ENCODE measurements at places on chromosomes 7 and 10.

DNA sequence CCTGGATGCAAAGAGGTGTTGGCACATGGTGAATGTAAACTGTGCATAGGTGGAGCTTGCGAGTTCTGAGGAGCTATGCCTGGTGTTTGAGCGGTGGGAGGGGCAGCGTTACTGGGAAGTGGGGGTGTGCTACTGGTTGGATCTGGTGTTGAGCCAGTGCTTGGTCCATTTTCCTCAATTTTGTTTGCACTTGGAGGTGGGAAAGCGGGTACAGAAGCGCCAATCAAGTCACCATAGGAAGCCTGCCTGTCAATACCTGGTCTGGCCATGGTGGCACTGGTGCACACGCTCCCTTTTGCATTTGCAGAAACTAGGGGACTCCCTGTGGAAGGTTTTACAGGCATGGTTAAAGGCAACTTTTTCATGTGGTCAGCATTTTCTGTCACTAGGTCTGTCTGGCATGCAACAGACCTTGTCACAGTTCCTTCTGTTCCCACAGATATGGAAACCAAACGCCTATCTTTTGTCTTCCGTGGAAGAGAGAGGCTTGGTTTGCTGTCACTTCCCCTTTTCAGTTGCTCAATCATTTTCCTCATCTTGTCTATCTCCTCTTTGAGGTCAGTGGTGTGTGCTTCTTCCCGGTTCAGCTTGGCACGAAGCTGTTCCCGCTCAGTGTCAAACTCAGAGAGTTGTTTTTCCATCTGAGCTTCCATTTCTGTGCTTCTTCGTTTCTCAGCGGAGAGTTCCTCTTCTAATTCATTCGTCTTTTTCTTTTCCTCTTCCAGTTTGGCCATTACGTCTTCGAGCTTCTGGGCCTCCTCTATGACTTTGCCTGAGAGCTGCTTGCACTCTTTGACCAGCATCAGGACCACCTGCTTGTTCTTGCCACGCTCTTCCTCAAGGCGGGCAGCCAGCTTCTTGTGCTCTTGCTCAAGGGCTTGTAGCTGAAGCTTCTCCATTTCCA lies 81.1 kb downstream of the CTTNBP2 start:
- peak; percentile 44 for ATAC-seq

- ATAC-seq, result no peak
These were observed 11.8 kb downstream of the FOXP2 start for GRCh38 chr7:114426382-114426781.

GRCh38 chr7:76065016-76065612 lies 17.2 kb downstream of the MDH2 start:
- ATAC-seq, result no peak

DNA sequence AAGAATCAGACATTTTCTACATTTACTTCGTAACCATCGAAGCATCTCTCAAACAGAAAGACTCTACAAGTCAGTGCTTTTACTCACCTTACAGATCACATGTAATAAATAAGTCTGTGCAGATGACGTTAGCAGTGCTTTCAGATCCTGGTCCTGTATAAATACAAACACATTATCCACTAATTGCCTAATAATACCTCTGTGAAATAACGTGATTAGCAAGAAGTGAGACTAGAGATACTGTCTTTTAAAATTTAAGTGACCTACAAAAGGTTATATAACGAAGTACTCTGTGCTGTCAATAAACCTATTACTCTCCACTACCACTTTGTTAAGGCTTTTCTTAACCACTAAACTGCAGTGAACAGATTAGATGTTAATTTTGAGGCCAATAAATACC lies 246.9 kb downstream of the NSUN6 start:
- no peak for ATAC-seq

DNA sequence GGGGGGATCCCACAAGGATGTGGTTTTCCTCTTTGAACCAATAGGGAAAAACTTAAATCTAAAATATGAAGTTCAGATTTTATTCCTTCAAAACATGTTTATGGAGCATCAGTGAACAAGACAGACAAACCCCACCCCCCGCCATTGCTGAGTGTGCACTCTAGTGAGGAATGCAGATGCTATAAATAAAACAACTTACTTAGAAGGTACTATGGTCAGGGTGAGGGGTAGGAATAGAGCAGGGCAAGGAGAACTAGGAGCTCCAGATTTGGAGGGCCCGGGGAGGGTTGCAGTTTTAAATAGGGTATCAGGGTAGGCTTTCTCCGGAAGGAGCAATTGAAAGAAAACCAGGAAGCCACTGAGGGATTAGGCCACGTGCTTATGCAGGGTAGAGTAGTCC lies 47.9 kb downstream of the CELF2 start:
- ATAC-seq, result no peak

- peak; percentile 81 for ATAC-seq
These were observed 944 bp downstream of the PCOLCE start for GRCh38 chr7:100602889-100603725.

DNA sequence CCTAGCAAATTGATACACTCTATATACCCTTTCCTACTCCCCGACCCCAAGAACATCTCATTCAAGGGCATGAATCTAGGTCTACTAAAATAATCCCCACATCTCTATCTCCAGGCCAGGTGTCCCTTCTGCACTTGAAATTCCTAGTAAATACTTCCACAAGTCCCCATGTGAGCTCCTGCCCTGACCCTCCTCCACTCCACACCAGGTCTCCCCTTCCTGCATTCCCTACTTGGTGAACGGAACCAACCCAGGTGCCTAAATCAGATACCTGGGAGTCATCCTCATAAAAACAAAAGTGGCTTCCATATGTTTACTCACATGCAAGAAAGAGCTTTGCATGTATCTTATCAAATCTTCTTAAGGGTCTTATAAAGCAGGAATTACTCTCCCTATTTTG lies 69.2 kb downstream of the COA1 start:
- no peak for ATAC-seq

DNA sequence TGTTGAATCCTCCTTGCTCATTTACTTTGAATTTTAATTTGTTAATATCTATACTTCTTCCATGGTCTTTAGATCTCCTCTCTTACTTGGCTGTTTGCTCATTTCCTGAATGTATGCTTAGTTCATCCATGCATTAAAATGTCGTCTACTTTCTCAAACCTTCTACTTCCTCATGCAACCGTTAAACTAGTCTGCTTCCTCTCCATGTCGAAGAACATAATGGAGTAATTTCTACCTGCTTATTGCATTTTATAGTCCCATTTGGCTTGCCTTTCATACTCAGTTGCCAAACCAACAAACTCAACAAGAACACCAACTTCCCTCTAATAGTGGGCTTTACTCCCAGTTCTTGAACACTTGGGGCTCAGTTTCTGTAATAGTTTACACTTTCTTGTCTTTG lies 43.8 kb upstream of the SEMA3D start:
- no peak for ATAC-seq

All from SK-N-SH treated with all-trans-retinoic acid at 6 μM for 48 hours (cell line).